ENCODE measurements at places on chromosomes 11 and 22.

DNA sequence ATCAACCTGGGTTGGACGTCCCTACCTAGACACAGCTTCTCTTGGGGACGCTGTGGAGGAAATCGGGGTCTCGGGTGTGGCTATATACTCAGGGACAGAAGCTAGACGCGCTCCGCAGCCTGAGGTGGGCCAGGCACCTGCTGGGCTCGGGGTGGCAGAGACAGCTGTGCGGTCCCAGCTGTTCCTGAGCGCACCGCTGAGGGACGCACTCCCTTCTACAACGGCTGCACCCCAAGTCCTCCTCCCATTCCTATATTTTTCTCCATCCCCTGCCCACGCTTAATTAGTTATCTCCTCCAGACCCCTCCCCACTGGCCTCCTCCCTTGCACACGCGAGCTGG, 188 bp upstream of the MTNR1B start:
- DNase-seq, result no peak

- no peak for DNase-seq
These were observed 95.4 kb downstream of the MORC2 start for GRCh38 chr22:30873086-30873650.

DNA sequence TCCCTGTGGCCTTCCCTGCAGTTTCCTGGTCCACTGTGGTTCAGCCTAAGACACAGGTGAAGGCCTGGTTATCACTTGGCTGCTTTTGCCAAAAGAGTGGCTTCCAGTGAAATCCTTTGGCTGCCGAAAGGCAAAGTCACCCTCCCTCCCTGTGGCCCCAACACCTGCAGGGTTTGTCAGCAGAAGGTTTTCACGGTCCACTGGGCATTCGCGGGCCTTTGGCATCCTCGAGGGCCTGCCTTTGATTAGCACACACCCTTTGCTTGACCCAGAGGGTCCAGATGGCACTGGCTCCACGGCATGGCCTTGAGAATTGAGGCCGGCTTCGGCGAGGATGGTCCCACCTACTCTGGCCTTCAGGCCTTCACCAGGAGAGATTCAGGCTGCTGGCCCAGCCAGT, 35.3 kb downstream of the RTN4R start:
- DNase-seq, result no peak

- no peak for DNase-seq
These were observed at the start of gene TTC36 for GRCh38 chr11:118527109-118527508. TTC36 (plus strand) TSS chr11:118527474; CDS start chr11:118527495, 21 bp downstream.

- no peak for DNase-seq
These were observed 75.2 kb downstream of the ZNRF3 start for GRCh38 chr22:28958611-28959010.

DNA sequence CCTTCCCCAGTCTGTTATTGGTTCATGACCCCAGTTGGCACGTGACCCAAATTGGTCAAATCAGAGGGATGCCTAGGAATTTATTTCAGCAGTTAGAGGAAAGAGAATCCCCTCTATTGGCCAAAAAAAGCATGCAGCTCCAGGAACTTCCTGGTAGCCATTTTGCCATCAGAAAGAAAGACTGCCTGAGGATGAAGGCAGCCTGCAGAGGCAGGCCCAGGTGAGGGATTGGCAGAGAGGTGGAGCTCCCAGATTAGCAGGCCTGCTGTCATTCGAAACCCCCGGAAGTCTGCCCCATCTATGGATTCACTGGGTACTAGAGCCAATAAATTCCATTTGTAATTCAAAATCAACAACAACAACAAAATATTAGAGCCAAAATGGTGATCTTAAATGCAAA, 207.6 kb downstream of the CWF19L2 start:
- no peak for DNase-seq

GRCh38 chr11:125553357-125553756, 15.9 kb upstream of the EI24 start:
- no peak for DNase-seq

- DNase-seq, result no peak
These were observed 501 bp downstream of the CD151 start for GRCh38 chr11:833114-833791.

GRCh38 chr11:14585438-14585837, 58.2 kb upstream of the PDE3B start:
- no peak for DNase-seq

DNA sequence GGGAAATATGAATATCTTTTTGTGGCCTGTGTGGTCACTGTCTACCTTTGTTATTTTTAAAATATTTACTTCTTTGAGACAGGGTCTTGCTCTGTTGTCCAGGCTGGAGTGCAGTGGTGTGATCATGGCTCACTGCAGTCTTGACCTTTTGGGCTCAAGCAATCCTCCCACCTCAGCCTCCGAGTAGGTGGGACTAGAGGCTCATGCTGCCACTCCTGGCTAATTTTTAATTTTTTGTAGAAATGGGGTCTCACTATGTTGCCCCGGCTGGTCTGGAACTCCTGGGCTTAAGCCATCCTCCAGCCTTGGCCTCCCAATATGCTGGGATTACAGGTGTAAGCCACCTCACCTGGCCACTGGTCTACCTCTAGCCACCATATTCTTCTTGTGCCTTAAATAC, 3.5 kb upstream of the EIF3D start:
- DNase-seq, result no peak

- no peak for DNase-seq
These were observed 13.7 kb upstream of the NNMT start for GRCh38 chr11:114282488-114282887.

All from stimulated activated CD8-positive, alpha-beta memory T cell treated with anti-CD3 and anti-CD28 coated beads, Interleukin-7, amount 100 ng/mL, for 4 hours (primary cell).